ENCODE measurements at places on chromosomes 12 and 14.

DNA sequence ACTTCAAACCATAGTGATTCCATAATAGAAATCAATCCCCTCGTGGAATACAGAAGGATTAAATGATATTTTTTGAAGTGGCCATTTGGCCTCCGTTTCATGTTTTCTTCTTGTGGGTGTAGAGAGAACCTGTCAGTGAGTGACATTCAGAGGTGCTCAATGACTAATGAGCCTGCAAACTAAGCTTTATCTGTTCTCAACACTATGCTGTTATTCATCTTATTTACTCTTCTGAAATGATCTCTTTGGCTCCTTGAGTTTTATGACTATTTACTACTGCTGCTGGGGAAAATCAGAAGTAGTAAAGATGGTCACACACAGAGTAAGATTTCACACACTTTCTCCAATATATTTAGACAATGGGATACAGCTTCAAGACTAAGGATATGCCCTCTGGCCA lies 30.4 kb downstream of the ATP2B1 start:
- ATAC-seq: peak; percentile 86

- no peak for ATAC-seq
Observed at GRCh38 chr14:29681316-29681715, 246.3 kb downstream of the PRKD1 start.

DNA sequence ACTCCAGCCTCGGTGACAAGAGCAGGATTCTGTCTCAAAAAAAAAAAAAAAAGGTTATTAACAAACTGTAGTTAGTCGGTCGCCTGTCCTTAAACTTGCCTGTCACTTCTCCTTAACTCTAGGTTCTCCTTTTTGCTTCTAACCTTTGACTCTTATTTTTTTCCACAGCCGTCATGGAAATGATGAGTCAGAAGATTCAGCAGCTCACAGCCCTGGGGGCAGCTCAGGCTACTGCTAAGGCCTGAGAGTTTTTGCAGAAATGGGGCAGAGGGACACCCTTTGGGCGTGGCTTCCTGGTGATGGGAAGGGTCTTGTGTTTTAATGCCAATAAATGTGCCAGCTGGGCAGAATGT lies 418 bp upstream of the MYG1 start:
- peak; percentile 37 for ATAC-seq

- ATAC-seq: no peak
Observed at GRCh38 chr12:116113398-116114130, 163.9 kb downstream of the MED13L start.

GRCh38 chr12:113214895-113215400 lies 6.3 kb upstream of the TPCN1 start:
- ATAC-seq: no peak

- no peak for ATAC-seq
Observed at GRCh38 chr12:101714877-101715444, 17.5 kb downstream of the CHPT1 start.

- no peak for ATAC-seq
Observed at GRCh38 chr12:81465191-81465590, 294.0 kb downstream of the PPFIA2 start.

DNA sequence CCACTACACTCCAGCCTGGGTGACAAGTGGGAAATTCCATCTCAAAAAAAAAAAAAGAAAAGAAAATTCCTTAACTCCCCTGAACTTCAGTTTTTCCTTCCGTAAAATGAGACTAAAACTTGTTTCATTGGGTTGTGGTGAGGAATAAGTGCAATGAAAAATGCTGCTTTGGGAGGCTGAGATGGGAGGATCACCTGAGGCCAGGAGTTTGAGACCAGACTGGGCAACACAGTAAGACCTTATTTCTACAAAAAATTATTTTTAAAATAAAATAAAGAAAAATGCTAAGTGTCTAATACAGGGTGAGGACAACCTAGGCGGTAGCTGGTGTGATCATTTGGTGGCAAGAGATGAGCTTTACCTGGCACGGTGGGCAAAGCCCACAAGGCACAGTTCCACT lies 6.9 kb downstream of the SMAGP start:
- ATAC-seq: no peak

GRCh38 chr12:60257063-60257462 lies 661.2 kb downstream of the SLC16A7 start:
- no peak for ATAC-seq

Data from activated CD4-positive, CD25-positive, alpha-beta regulatory T cell treated with anti-CD3 and anti-CD28 coated beads, Interleukin-2, amount 50 U/mL, for 24 hours (primary cell).